ENCODE measurements at places on chromosomes 12 and 14. TPM values are rescaled to one million over a fixed set of nuclear protein-coding genes. Genes with fewer than 3 reads are reported as not detected.

DNA sequence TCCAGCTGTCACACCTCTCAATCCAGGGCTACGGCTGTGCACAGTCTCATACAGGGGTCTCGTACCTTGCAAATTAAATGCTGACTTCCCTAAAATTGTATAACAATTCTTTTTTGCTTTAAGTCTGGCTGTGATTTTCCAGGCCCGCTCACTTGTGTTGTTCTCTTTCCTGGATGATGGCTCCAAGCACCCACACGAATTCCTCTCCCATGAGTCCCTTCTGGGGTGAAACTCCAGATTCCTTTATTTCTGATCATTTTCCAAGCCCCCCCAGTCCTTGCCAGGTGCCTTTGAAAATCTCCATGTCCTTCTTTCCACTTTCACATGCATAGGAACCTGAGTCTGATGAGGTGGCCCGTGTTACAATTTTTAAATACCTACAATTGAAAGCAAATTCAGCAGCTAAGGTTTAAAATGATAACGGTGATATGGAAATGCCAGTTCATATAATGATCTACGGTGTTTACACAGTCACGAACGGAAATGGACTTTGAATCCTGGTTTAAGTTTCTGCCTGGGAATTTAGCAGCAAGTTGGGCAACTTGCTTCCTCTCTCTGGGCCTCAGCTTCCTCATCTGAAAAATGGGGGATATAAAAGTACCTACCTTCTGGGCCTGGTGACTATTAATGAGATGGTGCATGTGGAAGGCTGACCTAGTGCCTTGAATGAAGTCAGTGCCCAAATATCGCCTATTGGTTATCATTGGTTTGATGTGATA lies 85.5 kb downstream of the STAB2 start:
- no peak for DNase-seq

DNA sequence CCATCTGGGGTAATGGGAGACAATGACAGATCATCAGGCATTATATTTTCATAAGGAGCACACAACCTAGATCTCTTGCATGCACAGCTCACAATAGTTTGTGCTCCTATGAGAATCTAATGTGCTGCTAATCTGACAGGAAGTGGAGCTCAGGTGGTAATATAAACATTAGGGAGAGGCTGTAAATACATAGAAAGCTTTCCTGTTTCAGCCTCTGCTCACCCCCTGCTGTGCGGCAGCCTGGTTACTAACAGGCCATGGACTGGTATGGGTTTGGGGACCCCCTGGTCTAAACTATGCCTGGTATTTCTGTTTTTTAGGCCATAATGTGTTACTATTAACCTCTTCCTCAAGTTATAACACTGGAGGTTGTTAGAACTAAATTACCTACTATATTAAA lies 1373.7 kb downstream of the LRFN5 start:
- peak; percentile 16 for DNase-seq

GRCh38 chr14:61326146-61326545 lies 4.8 kb downstream of the PRKCH start:
- no peak for DNase-seq

DNA sequence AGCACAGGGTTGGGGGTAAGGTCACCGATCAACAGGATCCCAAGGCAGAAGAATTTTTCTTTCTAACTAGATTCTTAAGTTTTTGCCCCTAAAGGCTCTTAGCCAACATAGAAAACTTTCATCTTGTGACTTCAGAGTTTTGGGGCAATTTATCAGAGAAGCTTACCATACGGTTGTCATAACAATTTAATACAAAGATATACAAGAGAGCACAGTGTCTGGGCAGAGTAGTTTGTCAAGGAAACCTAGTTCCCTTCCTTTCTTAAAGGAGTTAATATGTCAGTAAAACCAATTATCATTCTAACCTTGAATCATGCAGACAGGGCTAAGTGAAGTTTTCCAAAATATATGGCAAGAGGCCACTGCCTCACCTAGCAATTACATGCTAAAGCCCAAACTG lies 18.4 kb downstream of the NR2C1 start:
- no peak for DNase-seq

DNA sequence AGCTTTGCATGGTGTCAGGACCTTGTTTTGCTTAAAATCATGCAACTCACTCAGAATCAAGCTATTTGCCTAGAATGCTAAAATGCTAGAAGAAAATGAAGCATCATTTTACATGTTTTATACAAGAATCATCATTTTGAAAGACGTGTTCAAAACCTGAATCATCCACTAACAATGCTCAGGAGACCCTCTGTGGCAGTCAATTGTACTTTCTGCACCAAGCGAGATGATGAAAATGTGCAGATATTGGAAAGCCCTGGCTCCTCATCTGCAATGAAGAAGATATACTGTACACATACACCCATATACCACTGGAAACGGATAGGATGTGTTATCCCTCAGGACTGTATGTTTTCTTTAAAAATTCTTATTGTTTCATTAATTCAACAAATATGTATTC lies 92.7 kb downstream of the DYRK2 start:
- DNase-seq, result no peak

GRCh38 chr12:108614041-108614440 lies 16.2 kb upstream of the TMEM119 start:
- DNase-seq, result no peak

DNA sequence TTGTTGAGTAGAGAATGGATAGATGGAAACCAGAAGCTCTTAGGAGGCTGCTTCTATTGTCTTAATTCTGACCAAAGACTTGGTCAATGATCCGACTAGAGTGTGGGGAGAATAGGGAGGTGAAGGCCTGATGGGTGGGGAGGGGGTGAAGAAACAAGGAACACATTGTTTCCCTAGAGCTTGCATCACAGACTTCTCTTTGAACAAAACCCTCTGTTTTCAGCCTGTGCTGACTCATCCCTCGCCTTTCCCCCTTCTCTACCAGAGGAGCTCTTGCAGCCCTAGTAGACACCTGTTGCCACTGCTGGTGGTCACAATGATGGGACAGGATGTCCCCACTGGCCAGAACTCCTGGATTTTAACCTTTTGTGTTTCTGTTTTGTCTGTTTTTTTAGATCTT lies 46.8 kb upstream of the CISTR start:
- DNase-seq, result no peak

DNA sequence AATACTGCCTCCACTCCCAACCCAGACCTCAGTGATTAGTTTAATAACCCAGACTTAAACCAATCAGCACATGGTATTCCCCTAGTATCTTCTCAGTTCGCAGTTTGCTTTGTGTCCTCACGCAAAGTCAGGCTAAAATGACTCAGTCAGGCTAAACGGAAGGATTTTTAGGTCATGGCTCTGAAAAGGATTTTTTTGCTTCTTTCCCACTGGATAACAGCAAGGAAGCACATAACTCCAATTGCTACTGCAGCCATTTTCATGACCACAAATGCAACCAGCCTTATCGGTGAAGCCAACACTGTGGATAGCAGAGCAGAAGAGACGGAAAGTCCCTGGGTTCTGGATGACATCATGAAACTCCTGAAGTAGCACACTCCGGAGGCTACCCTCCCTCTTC lies 67.7 kb downstream of the ZC3H14 start:
- DNase-seq, result no peak

GRCh38 chr12:62983594-62983993 lies 48.6 kb upstream of the PPM1H start:
- DNase-seq, result peak; percentile 32

- no peak for DNase-seq
Observed at GRCh38 chr14:65290830-65291229, 121.7 kb upstream of the FUT8 start.

DNA sequence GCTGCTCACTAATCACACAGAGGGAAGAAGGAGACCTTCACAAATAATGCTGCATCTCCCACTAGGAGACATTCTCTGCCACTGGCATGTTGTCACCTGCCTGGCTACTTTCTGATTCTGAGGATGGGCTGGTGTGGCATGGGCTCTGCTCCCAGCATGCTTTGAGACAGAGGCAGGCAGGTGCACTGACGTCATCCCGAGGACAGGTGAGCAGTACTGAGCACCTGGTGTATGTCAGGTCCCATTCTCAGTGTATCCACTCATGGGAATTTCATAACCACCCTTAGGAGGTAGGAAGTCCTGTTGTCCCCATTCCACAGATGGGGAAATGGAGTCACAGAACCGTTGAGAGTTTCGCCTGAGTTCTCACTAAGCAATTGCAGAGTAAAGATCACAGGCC lies 597.9 kb downstream of the VRK1 start:
- no peak for DNase-seq

- DNase-seq, result peak; percentile 80
Observed at GRCh38 chr14:100285021-100285912, 21.0 kb downstream of the SLC25A29 start.

GRCh38 chr12:47178014-47178413 lies 98.3 kb upstream of the AMIGO2 start:
- DNase-seq, result no peak

DNA sequence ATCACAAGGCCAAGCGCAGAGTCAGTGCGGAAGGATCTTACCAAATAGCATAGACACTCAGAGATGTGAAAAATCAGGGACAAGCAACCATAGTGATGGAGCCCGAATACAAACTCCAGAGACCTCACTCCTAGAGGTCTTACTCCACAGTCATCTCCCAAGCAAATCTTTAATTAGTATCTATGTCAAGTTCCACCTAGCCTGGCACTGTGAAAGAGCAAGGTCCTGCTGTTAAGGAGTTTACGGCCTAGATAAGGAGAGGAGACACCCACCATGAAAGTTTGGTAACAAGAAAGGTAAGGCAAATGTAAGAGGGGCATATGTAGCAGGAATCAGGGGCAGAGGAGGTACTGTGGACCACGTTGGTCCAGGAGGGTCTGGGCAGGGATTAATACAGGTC lies 7.4 kb upstream of the PLEKHG6 start:
- DNase-seq, result no peak

GRCh38 chr14:67863223-67863622 lies 43.6 kb downstream of the RAD51B start:
- no peak for DNase-seq

GRCh38 chr14:69460093-69460701 lies 24.3 kb upstream of the PLEKHD1 start:
- peak; percentile 39 for DNase-seq

GRCh38 chr12:11877869-11878780 lies 192.6 kb upstream of the BCL2L14 start:
- no peak for DNase-seq

- DNase-seq, result no peak
Observed at GRCh38 chr12:123089631-123090353, 61.1 kb downstream of the PITPNM2 start.

DNA sequence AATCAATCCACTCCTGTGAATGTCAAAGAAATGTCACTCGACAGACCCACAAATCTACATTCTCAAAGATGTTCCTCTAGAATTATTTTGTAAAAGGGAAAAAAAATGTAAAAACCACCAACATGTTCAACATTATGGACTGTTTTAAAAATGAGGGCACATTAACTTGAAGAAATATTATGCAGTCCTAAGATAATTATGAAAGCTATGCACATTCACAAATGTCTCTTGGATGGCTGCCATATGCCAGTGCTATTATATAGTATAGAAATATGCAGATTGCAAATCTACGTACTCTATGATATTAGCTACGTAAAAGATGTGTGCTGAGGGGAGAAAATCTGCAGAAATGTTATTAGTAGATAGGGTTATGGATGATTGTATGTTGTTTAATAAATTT lies 334.2 kb downstream of the BMP4 start:
- DNase-seq, result no peak

- no peak for DNase-seq
Observed at GRCh38 chr12:54328595-54329337, 3.8 kb downstream of the COPZ1 start.

DNA sequence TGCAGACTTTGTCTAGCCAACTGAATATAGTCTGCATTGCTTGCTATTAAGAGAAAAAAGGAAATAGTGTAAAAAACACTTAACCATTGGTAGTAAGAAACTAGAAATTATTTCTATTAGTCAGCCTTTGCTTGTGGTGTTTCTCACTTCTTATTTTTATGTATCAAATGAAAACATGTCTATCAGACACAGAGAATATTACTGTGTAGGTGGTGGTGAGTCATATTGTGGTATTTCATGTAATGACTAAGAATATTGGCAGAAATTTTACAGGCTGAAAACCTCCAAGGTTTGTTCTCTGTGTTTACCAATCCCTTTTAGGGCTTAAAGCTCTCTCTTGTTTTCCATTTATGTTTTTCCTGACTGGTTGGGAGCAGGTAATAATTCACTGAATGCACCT lies 87.2 kb downstream of the DAAM1 start:
- DNase-seq, result no peak

DNA sequence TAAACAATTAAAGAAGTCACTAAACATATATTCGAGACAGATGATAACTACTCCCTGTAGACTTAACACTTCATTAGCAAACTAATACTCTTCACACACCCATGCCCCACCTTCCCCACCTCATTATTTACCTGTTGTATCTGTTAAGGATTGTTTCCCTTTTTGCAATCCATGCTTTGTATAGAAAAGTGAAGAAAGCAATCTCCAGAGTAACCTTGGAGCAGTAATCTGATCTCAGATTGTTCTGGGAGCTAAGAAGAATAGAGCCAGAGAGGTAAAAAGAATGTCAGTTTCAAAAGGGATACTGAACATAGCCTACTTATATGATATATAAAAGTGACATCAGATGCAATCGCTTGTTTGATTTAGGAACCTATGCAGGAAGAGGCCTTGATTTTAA lies 37.4 kb downstream of the PLEKHA5 start:
- DNase-seq, result no peak

DNA sequence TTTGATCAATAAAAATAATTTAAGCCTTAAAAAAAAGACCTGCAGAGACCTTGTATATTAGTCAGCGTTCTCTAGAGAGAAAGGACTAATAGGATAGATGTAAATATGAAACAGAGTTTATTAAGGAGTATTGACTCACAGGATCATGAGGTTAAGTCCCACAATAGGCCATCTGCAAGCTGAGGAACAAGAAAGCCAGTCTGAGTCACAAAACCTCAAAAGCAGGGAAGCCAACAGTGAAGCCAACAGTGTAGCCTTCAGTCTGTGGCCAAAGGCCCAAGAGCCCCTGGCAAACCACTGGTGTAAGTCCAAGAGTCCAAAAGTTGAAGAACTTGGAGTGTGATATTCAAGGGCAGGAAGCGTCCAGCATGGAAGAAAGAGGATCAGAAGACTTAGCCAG lies 66.3 kb downstream of the TBX5 start:
- DNase-seq, result no peak

- no peak for DNase-seq
Observed at GRCh38 chr12:113222730-113223531, 1.7 kb downstream of the TPCN1 start.

GRCh38 chr12:92605621-92606170 lies 97.1 kb upstream of the PLEKHG7 start:
- no peak for DNase-seq

Gene AKAP5
- total RNA-seq, result 2.8 TPM

Gene C3AR1
- total RNA-seq, result not detected

Gene NINJ2
- 0.42 TPM for total RNA-seq

Gene PKP2
- 21.7 TPM for total RNA-seq

Gene ASIC1
- total RNA-seq, result 4.5 TPM

Gene PAPLN
- total RNA-seq, result 9.3 TPM

Gene TMEM119
- total RNA-seq, result 0.20 TPM

Gene TTC5
- total RNA-seq, result 15.9 TPM

Gene NID2
- total RNA-seq, result 5.4 TPM

Gene OR4E2
- total RNA-seq, result not detected

Gene NGB
- total RNA-seq, result 0.33 TPM

Gene KCNJ8
- total RNA-seq, result 1.9 TPM

All from WTC11 (cell line).